ENCODE measurements at places on chromosomes 3 and 15.

DNA sequence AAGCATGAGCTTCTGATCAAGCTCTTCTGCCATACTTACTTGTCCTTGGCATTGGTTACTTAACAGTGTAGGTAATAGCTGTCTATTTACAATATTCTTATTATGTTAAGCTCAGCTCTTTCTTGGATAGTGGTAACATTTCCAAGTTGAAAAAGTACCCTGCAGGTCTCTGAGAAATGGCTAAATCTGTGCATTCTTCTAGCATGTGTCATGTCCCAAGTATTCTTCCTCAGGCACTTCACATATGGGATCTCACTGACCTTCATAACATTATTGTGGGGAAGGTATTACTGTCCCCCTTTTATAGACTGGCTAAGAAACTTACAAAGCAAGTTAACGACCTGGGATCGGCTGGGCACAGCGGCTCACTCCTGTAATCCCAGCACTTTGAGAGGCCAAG, 236.1 kb downstream of the RORA start:
- DNase-seq: no peak

GRCh38 chr3:126376444-126376843, 18.3 kb upstream of the CFAP100 start:
- no peak for DNase-seq

- no peak for DNase-seq
These were observed 281.9 kb upstream of the ONECUT1 start for GRCh38 chr15:53072077-53072476.

- DNase-seq: no peak
These were observed 292.7 kb downstream of the EDEM1 start for GRCh38 chr3:5480190-5480589.

GRCh38 chr3:194382196-194382891, 12.8 kb upstream of the LRRC15 start:
- DNase-seq: no peak

Data from stimulated activated CD8-positive, alpha-beta memory T cell treated with anti-CD3 and anti-CD28 coated beads, Interleukin-15, amount 100 ng/mL, for 48 hours (primary cell).